ENCODE measurements at places on chromosomes 7 and 10.

GRCh38 chr10:62926407-62926806, 110.2 kb upstream of the EGR2 start:
- DNase-seq, result no peak

DNA sequence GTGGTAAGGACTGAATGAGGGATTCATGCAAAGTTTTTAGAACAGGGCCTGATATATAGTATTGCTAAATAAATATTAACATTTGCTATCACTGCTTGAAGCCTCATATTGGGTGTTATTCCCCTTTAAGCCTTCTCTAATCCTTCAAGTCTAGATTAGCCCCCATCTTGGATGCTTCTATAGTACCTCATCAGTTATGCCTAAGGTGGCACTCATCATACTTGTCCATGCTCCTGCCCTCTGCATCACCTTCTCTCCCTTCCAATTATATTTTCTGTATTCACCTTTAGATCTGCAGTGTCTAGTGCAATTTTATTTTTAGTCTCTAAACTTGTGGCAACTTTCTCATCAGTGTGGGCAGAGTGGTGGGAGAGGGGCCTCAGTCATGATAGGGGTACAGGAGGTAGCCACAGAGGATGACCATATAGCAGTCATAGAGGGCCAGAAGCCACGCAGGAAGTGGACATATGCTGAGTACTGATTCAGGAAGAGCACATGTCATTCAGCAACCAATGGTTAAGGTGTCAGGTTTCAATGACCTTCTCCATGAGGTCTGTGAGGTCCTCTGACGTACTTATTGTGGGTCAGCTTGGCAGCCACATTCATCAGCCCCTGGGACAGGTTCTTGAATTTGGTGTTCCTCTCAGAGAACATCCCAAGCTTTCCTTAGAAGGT, 2.5 kb downstream of the ENTPD1 start:
- no peak for DNase-seq

DNA sequence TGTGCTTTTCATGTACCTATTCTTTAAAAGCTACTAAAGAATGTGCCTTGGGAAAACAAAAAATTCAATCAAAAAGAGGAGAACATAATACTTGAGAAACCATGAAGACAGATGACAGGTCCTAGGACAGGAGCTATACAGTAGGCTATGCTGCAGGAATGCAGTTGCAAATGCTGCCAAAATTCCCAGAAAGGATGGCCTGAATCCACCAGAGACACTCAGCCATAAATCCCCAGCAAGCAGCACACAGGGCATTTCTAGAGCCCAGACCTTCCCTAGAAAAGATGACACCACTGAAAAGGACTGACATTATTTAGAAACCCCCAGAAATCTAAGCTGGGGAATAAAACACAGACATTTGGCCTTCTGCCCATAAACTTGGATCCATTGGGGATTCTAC, 237.3 kb downstream of the C7orf25 start:
- no peak for DNase-seq

DNA sequence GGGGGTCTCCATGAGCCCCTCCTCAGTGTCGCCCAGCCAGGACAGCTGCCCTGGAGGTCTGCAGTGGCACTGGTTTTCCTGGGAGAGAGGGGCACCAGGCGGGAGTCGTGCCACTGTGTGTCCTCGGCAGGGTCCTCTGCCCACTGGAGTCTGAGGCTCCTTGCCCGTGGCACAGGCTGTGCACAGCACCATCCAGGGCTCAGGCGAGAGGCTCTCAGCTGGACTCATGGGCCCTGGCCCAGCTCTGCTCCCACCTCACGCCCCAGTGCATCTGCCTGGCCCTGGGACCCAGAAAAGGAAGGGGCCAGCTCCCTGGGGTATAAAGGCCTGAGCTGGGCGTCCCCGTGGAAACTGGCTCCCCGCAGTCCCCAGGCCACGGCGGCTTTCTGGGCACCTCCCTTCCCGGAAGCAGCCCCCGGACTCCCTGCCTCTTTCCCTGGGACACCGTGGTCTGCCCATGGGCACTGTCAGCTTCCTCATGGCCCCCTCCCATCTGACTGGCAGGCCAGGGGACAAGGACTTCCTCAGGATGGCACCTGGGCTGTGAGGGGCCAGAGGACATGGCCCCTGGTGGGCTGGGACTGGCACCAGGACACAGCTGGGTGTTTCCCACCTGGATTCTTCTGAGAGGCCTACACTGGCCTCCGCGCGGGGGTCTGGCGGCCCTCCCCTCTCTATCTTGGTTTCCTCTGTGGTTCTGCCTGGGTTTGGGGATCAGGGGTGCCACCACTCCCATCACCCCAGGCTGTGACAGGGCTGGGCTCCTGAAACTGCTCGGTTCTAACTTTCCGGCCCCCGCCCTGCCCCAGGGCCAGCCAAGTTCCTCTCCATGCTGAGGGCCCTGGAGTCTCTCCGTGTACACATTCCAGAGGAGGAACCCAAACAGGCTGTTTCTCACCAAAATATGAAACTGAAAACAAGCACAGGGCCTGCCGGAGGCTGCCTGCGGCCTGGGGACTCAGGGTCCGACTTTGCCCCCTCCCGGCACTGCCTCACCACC, 5.5 kb downstream of the FOXL3 start:
- DNase-seq, result no peak

DNA sequence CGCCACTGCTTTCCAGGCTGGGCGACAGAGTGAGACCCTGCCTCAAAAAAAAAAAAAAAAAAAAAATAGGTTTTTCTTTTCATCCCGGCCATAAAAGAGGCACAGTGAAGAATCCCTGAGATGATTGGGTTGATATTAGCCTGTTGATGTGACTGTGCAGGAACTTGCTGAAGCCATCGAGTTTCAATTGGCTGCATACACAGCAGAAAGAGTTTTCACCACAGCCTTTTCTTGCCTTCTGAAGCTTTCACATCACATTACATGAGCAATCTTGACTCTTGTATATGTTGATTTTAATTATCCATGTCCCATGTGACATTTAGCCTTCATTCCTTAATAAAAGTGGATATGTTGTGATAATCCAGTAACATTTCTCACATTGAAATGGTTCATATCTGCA, 14.9 kb upstream of the PLXDC2 start:
- no peak for DNase-seq

DNA sequence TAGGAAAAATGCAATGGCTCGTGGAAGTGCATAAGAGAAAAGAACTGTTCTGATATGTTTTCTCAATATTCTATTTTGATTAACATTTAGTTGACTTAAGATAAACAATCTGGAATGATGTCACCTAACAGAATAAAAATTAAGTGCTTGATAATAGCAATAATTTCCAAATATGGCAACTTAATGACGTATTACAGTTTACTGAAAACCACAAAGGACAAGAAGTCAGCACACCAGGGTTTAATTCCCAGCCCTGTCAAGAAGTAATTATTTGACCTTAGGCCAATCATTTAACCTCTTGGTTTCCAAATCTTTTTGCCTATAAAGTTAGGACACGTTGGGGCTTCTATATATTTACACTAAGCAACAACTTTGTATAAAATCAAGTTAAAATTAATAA, 95.7 kb downstream of the CABCOCO1 start:
- no peak for DNase-seq

- DNase-seq, result no peak
Measured at GRCh38 chr10:78906734-78907390, 161.9 kb upstream of the ZMIZ1 start.

DNA sequence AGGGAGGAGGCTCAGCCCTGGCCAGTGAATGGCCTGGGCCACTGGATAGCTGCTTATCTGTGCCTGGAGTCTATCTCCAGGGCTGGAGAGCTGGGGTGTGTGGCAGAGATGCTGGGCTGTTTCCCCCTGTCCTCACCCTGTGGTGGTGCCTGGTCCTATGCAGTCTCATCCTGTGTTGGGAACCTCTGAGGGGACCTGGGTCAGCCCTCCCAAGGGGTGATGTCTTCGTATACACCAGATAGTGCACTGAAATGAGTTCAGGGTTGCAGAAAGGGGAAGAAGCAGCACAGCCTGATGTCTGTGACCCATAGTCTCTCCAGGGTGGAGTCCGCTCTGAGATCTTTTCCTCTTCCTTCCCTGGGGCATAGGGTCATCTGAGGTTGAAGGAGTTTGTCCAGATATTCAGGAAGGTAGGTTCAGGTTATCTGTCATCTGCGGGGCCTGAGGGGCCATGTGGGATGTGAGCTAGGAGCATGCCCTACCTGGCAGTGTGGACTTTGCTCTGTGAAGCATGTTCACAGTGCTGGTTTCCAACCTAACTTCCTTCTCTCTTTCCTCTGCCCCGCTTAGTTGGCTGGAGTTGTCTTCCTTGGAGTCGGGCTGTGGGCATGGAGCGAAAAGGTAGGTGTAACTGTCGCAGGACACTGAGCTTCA, 33.4 kb upstream of the SH2D4B start:
- DNase-seq, result no peak

DNA sequence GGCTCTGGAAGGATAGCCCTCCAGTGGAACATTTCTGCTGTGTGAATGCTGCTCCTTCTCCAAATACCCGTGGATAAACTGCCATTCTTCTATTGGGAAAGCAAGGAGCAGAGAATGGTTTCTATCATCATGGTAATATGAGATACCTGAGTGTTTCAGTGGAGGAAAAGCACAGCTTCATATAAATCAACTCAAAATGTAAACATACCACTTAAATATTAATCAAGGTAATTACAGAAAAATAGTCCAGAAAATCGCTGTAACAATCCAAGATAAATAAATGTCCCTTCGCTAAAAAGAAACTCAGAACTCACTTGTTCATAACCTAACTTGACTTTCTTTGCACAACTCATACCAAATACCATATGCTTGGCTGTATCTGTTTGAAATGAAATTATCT, 635.8 kb downstream of the PARD3 start:
- DNase-seq, result no peak

DNA sequence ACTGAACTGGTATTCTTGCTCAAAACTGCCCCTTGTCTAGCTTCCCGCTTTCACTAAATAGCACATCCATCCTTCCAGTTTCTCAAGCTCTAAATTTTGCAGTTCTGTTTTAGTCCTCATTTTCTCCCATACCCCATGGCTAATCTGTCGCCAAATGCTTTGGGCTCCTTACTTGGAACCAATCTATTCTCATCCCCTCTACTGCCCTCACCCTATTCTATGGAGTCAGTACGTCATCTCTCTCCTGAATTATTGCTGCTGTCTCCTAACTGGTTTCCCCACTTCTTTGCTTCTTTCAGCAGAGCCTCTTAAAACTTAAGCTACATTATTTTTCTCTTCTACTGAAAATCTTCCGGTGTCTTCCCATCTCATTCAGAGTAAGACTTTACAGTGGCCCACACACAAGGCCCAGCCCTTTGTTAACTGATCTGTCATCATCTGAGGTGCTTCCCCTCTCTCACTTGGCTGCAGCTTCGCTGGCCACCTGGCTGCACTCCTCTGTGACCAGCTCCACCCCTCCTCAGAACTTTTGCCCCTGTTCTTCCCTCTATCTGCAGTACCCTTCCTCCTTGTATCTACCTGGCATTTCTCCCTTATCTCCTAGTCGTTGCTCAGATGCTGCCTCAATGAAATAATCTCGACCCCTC, 9.9 kb downstream of the STARD3NL start:
- DNase-seq, result no peak

GRCh38 chr10:102269017-102269416, 23.7 kb downstream of the GBF1 start:
- no peak for DNase-seq

- no peak for DNase-seq
Measured at GRCh38 chr7:47407821-47408674, 173.9 kb downstream of the TNS3 start.

DNA sequence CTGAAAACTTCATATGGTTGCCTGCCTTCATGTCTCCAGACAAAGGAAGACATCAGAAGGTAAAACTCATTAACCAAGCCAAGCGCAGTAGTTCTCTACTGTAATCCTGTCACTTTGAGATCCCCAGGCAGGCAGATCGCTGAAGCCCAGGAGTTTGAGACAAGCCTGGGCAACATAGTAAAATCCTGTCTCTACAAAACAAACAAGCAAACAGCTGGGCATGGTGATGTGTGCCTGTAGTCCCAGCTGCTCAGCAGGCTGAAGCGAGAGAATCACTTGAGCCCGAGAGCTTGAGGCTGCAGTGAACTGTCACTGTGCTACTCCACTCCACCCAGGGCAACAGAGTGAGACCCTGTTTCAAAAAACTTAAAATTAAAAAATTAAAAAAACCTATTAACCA, 467.4 kb upstream of the SORCS1 start:
- DNase-seq, result no peak

GRCh38 chr7:151481650-151482505, 37.8 kb downstream of the RHEB start:
- no peak for DNase-seq

GRCh38 chr10:122646511-122647382, 52.9 kb downstream of the C10orf120 start:
- no peak for DNase-seq

DNA sequence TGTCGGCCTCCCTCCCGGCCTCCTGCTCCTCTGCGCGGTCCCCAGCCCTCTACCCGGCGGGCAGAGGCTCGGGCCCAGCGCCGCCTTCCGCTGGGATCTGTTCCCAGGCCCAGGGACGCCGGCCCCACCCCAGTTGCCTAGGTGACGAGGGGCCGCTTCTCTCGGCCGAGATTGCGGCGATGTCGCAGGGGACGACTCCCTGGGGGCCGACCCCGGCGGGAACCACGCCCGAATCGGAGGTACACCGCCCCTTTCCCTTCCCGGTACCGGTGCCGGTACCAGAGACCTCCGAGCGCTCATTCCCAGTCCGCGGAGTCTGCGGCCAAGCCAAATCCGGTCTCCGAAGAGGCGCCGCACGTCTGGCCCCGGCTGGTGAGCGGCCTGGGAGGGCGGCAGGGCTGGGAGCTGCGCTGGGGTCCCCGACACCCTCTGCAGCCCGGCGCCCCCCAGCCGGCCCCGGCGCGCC, at the start of gene CABCOCO1:
Gene CABCOCO1, plus strand, starts transcription at position 136 of the 466 bp plus-strand sequence. Its CDS starts 44 bp downstream, at position 180.
- peak; percentile 61 for DNase-seq

- no peak for DNase-seq
Measured at GRCh38 chr10:27719052-27719451, 26.6 kb downstream of the MKX start.

GRCh38 chr7:2306688-2307087, 7.6 kb downstream of the SNX8 start:
- DNase-seq, result no peak

DNA sequence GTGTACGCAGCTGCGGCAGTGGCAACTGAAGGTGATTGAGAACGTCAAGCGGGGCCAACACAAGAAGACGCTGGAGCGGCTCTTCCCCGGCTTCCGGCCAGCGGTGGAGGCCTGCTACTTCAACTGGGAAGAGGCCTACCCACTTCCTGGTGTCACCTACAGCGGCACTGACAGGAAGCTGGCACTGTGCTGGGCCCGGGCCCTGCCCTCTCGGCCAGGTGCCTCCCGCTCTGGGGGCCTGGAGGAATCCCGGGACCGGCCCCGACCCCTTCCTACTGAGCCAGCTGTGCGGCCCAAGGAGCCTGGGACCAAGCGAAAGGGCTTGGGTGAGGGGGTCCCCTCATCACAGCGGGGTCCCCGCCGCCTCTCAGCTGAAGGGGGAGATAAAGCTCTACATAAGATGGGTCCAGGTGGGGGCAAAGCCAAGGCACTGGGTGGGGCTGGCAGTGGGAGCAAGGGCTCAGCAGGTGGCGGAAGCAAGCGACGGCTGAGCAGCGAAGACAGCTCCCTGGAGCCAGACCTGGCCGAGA, 6.5 kb downstream of the ZSWIM8 start:
- DNase-seq, result no peak

GRCh38 chr10:62095181-62096122, 173.2 kb downstream of the RTKN2 start:
- DNase-seq, result no peak

GRCh38 chr7:105196473-105196872, 182.5 kb downstream of the KMT2E start:
- no peak for DNase-seq
